ENCODE measurements at places on chromosomes 7 and 10.

- DNase-seq, result no peak
These were observed at the start of gene C10orf120 for GRCh38 chr10:122699796-122700455. C10orf120 (minus strand) TSS chr10:122699846; CDS start chr10:122699790, 56 bp downstream.

DNA sequence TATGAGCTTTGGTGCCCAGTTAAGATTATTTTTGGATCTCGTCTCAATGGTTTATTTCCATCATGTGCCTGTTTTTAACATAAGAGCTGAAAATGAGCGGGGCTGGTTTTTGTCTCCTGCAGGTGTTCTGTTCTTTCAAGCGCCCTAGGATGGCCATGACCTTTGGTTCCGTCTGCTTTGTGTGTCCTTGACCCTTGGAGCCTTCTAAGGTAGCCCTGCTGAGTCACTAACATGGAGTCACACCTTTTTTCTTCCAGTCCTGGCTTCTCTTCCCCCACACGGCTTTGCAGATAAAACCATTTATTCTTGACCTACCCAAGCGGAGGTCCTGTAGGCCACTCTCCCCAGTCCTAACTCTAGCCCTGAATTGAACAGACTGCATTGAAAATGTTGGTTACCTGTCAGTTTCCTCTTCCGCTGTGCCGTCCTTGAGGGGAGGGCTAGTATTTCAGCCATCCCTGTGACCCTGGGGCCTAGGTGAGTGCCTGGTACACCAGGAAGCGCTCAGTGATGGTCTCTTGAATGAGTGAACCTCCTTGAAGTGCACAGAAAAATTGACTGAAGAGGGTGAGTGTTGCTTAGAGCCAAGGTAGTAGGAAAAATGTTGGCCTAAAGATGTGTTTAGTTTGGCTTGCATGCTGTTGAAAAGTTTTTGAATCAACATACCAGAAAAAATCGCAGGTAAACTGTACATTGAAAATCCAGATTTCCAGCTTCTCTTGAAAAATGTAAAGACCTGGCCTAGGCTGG is 48.0 kb downstream of the CAMK1D start:
- DNase-seq, result no peak

GRCh38 chr10:69335063-69335587 is 56.8 kb downstream of the HK1 start:
- no peak for DNase-seq

DNA sequence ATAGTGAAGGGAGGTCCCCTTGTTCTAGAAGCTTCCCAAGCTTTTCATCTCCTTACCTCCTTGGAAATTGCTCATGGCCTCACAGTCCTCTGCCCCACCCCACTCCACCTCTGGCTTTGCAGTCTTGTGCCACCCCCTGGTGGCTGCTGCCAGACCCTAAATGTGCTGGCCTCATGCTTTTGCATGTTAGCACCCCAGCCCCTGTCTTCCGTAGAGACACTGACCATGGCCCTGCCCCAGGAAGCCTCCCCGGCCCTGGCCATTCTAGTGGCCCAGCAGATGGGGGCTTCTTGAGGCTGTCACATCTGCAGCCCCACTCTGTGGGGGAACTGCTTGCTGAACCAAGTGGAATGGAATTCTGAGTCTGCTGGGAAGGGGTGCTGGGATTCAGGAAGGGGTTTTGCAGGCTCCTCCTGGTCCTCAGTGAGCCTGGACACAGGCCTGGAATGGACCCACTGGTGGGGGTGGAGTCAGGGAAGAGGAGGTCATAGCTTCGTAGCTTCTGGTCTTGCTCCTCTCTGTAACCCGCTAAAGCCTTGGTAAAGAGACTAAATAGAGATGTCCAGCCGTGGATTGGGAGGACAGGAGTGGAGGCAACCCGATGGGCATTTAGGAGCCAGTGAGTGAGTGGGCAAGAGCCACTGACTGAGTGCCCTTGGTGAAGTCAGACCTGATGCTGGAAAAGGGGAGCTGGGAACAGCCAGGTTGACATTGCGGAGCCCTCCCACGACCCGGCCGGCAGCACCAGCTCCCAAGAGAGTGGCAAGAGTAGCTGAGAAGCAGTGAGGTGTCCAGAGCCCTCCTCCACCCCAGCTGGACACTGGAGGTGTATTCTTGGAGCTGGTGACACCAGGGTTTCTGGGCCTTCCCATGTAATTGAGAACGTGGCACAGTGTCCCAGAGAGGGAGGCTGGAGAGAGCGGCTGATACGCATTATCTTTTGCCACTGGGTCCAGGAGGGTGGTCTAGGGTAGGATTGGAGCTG is 20.9 kb downstream of the RAMP3 start:
- DNase-seq, result no peak

DNA sequence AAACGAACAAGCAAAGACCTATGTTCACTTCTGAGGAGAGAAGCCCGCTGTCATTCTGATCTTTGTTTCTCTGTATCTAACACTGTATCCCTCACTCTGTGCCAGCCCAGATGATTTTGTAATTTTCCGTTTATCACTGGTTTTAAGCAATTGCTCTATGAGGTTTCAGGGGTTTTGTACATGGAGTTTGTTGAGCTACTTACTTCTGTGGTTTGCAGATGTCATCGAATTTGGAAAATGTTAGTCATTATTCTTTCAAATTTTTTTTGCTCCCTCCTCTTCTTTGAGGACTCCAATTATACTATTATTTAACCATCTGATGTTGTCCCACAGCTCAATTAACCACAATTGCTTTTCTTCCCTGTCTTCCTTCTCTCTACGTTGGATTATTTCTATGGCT is 650.9 kb upstream of the IGFBP3 start:
- no peak for DNase-seq

DNA sequence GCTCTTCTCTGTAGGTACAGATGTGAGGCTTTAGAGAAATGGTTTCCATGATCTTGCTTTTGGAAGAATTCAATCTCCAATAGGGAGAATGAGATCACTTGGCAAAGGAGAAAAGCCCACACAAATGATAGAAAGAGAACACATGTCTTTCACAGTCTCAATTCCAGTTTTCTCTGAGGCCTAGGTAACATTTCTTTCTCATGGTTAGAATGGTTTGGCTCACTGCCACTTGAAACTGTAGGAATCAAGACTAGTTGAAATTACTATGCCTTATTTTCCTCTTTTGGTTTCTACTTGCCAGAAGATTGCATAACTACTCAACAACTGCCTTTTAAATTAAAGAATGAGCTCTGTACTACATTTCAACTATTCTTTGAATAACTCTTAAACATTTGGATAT is 276.5 kb upstream of the TEX47 start:
- no peak for DNase-seq

DNA sequence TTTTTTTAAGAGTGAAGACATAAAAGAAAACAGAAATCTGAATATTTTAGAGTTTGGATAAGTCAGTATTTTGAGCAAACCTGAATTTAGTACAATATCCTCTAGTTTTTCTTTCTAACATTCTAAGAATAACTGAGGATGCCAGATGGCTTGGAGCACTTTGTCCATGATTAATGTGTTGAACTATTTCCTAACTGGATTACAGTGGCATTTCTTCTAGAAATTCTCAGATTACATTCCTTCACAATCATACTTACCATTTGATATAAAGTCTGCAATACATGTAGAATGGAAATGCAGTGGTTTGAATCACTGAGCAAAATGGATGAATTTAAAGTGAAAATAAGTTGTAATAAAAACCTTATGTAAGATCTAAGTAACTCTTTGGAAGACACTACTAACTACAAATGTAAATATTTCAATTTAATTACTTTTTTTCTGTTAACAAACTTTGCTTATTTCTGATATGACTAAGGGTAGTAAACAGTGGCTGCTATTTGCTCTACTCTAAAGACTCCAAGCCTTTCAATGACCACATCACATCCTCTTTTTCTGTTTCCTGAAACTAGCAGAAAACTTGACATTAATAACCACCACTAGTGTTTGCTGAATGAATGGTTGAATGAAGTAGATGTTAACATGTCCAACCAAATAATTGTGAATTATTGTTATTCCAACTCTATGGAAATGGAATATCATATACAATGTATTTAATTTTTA is 102.8 kb downstream of the PRKG1 start:
- DNase-seq, result no peak

- no peak for DNase-seq
These were observed 77.1 kb downstream of the SH2D4B start for GRCh38 chr10:80614576-80615416.

GRCh38 chr10:28425422-28425821 is 107.5 kb upstream of the WAC start:
- DNase-seq, result no peak

All from SHP77 treated with DMSO at 0.1 percent for 48 hours (cell line).